ENCODE measurements at places on chromosomes 13 and 19. TPM values are rescaled to one million over a fixed set of nuclear protein-coding genes. Genes with fewer than 3 reads are reported as not detected.

- no peak for DNase-seq
Measured at GRCh38 chr13:52411629-52412028, 5.7 kb upstream of the THSD1 start.

The ERFL gene
- 0.17 TPM for total RNA-seq

The TNFSF11 gene
- not detected for total RNA-seq

The PTH2 gene
- total RNA-seq, result not detected

The SH3GL1 gene
- total RNA-seq, result 14.8 TPM
